Esophagus squamous epithelium (tissue), 5 donors: ENCODE measurements at places on chromosomes 1 and 21. TPM values are rescaled to one million over a fixed set of nuclear protein-coding genes. Genes with fewer than 3 reads are reported as not detected.

DNA sequence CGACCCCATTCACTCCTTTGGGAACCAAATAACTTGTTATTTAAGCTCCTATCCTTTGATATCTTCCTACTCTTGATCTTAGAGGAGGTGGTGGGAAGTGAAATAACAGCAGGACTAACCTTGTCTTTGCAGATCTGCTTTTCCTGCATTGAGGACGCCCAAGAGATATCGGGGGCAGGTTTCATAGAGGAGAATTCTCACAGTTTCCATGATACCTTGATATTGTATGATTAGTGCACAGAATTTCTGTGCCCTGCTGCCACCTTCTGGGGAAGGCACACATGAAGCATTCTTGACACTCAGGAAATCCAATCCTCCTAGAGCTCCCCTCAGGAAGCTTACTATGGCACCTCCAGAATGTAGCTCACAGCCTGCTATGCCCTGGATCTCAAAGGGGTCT lies 1.6 kb downstream of the CD1B start:
- no peaks in the 10 kb centered on the region for H3K27me3 ChIP-seq
- no peak for DNase-seq
- H3K4me3 ChIP-seq = no peak overlapping the region
- H3K27ac ChIP-seq = no peak overlapping the region

- H3K27me3 ChIP-seq = no peaks in the 10 kb centered on the region
- no peaks in the 10 kb centered on the region for H3K4me1 ChIP-seq
- no peaks in the 10 kb centered on the region for H3K36me3 ChIP-seq
- no peak overlapping the region for H3K27ac ChIP-seq
- no peak for DNase-seq
- H3K4me3 ChIP-seq = no peak overlapping the region
Observed at GRCh38 chr1:238346340-238346739, 455.6 kb upstream of the ZP4 start.

GRCh38 chr1:164477343-164477742 lies 81.6 kb upstream of the PBX1 start:
- H3K4me1 ChIP-seq = no peaks in the 10 kb centered on the region
- H3K27me3 ChIP-seq = no peaks in the 10 kb centered on the region
- H3K27ac ChIP-seq = no peak overlapping the region
- H3K4me3 ChIP-seq = no peak overlapping the region
- no peaks in the 10 kb centered on the region for H3K36me3 ChIP-seq

BNIPL gene
- 168 TPM for total RNA-seq

DNA sequence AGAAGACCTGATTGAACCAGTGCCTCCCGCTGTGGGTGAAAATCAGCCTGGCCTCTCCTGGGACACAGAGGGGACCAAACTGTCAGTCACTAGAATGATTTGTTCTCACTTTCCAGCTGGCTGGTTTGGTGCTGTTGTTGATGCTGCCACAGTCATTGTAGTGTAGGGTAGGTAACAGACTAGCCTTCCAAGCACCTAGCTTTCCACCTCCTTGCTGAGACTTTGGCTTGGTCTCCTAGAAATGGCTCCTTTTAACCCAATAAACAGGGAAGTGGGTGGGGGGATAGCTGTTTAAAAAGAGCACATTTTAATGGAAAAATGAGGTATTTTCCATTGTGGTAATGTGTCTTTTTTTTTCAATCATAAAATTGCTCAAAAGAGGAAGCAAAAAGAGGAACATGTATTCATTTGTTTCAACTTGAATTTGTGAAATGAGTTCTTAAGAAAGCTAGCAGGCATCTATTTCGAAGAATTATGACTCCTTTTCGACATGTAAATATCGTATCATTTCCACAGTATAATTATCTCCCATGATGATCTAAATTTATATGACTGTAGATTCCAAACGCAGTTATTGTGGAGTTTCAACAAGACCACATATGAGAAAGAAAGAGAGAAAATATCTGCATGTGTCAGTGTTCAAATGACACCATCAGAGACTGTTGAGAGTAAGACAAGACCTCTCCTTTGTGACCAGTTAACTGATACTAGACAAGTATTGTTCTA lies 190.1 kb downstream of the HLX start:
- H3K4me3 ChIP-seq = no peak overlapping the region
- H3K27me3 ChIP-seq = no peaks in the 10 kb centered on the region
- H3K36me3 ChIP-seq = no peaks in the 10 kb centered on the region
- no peak for DNase-seq
- no peaks in the 10 kb centered on the region for H3K4me1 ChIP-seq

- no peaks in the 10 kb centered on the region for H3K36me3 ChIP-seq
- no peak overlapping the region for H3K4me3 ChIP-seq
- H3K27ac ChIP-seq = no peak overlapping the region
- H3K4me1 ChIP-seq = peaks cover 21% of the 10 kb centered on the region
- DNase-seq = no peak
Observed at GRCh38 chr1:229430761-229431283, 3.1 kb downstream of the ACTA1 start.

CD101 gene
- 3.4 TPM for total RNA-seq

TP53BP2 gene
- total RNA-seq = 27.7 TPM

MYOG gene
- total RNA-seq = not detected

GRCh38 chr1:18893120-18893519 lies 9.2 kb downstream of the ALDH4A1 start:
- H3K4me1 ChIP-seq = peaks cover 15% of the 10 kb centered on the region
- peaks cover 51% of the 10 kb centered on the region for H3K36me3 ChIP-seq
- no peak overlapping the region for H3K27ac ChIP-seq
- no peak overlapping the region for H3K4me3 ChIP-seq

DNA sequence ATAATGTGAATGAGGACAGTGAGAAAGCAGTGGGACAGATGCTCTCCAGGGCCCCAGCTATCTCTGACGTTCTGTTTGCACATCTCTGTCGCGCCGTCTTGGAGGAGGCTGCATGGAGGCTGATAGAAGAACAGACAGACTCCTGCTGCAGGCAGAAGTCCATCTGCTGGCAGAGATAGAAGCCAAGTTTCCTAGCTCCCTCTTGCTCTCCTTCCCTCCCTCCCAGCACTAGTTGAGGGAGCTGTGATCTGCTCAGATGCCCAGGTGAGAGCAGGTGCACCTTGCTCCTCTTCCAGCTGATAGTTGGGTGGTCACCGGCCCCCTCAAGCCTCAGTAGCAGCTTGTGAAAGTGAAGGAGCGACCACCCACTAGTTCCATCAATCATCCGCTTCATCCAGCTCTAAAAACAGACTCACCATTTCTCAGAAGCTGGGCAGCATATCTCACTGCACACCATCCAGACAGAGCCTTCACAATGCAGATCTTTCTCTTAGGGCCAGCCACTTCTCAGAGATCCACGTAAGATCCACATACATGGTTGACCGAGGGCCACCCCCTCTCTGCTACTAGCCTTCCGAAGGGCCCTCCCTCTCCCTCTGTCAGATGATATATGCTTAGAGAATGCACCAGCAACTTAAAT lies 12.9 kb downstream of the LRRN2 start:
- H3K36me3 ChIP-seq = no peaks in the 10 kb centered on the region
- no peak overlapping the region for H3K27ac ChIP-seq
- H3K4me3 ChIP-seq = no peak overlapping the region
- H3K4me1 ChIP-seq = no peaks in the 10 kb centered on the region
- no peaks in the 10 kb centered on the region for H3K27me3 ChIP-seq

GRCh38 chr1:182644886-182645285 lies 39.5 kb downstream of the RGS8 start:
- no peaks in the 10 kb centered on the region for H3K36me3 ChIP-seq
- H3K4me3 ChIP-seq = no peak overlapping the region
- H3K27me3 ChIP-seq = no peaks in the 10 kb centered on the region
- peaks cover 9% of the 10 kb centered on the region for H3K4me1 ChIP-seq

DNA sequence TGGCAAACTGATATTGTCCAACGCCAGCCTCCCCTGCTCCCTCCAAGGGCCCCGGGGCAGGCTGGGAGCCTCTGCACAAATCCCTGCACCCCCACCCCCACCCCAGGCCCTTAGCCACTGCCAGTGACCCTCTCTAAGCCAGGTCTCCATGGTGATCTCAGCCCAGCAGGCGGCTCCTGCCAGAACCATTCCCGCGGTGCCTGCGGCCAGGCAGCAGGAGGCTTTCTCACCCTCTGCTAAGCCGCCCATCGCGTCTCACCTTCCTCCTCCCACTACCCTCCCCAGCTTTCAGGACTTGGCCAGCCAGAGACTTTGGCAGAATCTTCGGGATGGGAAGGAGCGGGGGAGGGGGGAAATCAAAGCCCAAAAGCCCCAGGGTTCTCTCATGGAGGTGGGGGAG lies 46.8 kb upstream of the WASF2 start:
- no peak for DNase-seq
- H3K4me3 ChIP-seq = no peak overlapping the region

DNA sequence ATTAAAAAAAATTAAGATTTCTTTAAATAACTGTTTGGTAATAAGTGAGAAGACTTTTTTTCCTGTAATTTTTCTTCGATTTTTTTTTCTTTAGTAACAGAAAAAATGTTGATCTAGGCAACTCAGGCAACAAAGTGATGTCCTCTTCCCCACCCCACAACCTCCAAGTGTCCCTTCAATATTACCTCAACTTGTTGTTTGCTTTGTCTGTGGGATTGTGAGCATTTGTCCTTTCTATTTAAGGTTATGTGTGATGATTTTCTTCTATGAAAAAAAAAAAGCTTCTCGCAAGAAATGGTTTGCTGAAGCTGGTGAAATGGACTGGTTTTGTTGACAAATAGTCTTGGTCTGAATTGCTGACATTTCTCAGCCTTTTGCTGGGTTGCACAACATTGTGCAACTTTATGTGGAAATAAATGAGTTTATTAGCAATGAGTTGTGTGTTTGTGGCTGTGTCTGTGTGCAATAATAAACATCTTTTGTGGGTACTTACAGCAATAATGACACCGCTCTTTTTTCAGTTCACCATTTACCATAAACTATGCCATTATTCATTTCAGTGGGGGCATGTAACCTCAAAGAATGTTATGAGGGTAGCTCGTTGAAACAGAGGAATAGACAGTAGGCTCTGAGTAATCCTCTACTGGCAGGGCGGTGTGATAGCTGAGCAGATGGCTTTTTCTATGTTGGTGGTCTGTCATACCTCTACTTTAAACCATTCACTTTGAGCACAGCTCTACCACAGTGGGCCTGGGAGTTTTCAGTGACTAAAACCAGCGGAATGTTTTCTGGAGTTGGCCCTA lies 218.4 kb downstream of the HLX start:
- peaks cover 14% of the 10 kb centered on the region for H3K4me1 ChIP-seq
- H3K4me3 ChIP-seq = no peak overlapping the region
- H3K27me3 ChIP-seq = no peaks in the 10 kb centered on the region
- no peak for DNase-seq
- H3K36me3 ChIP-seq = no peaks in the 10 kb centered on the region

DNA sequence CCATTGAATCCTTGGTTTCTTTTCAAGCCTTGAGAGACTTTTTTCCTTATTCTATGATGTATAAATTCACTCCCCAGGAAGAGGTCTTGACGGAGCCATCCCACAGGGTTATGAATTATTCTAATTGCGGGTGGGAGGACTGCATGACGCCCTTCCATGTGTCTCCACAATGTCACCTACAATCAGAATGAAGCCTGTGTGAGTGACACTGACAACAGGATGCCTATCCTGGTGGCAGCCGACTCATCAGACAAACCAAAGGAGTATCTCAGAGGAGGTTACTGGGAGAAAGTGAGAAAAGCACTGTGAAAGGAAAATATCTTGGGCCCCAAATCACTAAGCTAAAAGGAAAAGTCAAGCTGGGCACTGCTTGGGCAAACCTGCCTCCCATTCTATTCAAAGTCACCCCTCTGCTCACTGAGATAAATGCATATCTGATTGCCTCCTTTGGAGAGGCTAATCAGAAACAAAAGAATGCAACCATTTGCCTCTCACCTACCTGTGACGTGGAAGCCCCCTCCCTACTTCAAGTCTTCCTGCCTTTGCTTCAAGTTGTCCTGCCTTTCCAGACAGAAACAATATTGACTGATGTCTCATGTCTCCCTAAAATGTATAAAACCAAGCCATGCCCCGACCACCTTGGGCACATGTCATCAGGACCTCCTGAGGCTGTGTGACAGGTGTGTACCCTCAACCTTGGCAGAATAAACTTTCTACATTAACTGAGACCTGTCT lies 98.4 kb downstream of the SMYD2 start:
- peaks cover 6% of the 10 kb centered on the region for H3K4me1 ChIP-seq
- H3K27me3 ChIP-seq = no peaks in the 10 kb centered on the region
- no peak overlapping the region for H3K4me3 ChIP-seq

DISP3 gene
- not detected for total RNA-seq

LCE2B gene
- total RNA-seq = not detected

DNA sequence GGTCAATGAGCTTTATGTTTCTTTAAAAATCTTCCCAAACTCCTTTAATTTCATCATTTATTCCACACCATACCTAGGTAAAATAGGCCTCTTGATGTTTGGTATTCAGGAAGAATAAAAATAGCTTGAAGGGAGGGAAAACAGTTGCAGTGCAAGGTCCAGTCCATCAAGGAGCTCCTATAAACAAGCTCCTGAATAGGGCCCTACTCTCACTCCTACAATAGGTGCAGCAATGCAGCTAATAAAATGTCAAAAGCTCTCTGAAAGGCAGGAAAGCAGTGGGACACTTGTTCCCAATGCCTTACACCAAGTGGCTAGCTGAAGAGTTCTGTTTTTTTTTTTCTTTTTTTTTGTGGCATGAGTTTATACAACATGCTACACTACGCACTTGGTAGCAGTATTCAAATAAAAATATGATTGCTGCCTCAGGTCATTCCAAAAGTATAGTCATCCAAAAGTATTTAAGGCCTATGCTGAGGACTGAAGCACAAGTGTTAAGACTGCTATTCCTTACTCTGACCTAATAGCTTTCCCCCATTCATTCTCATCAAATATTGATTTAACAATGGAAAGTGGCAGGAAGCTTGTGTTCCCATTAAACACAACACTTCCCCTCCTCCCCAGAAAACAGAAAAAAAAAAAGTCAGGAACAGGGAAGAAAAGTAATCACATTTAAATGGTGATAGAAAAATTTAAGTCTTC lies 9.8 kb downstream of the TEX38 start:
- H3K27me3 ChIP-seq = no peaks in the 10 kb centered on the region
- peaks cover 37% of the 10 kb centered on the region for H3K36me3 ChIP-seq
- H3K4me3 ChIP-seq = no peak overlapping the region
- DNase-seq = no peak
- peaks cover 2% of the 10 kb centered on the region for H3K4me1 ChIP-seq

DNA sequence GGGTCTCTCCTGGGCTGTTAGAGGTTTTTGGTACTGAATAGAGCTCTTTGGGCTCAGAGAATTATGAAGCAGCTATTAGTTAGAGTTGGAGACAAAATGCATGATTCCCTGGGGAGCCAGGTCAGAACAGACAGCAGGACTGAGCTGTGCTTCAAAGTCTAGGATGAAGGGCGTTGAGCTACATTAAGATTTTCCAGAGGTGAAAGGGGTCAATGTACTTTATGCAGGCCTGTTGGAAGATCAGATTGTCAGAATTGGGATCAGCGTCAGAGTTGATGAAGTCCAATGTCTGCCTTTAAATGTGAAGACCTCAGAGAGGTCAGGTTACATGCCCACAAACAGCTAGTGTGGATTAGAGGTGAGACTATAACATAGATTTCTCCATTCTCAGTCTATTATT lies 53.8 kb downstream of the RGS5 start:
- no peak overlapping the region for H3K4me3 ChIP-seq
- no peaks in the 10 kb centered on the region for H3K4me1 ChIP-seq
- H3K36me3 ChIP-seq = no peaks in the 10 kb centered on the region
- H3K27me3 ChIP-seq = no peaks in the 10 kb centered on the region

GRCh38 chr1:32714277-32714676 lies 11.7 kb upstream of the SYNC start:
- no peak for DNase-seq
- H3K4me3 ChIP-seq = no peak overlapping the region
- H3K27ac ChIP-seq = peak overlapping the region; percentile 23
- no peaks in the 10 kb centered on the region for H3K36me3 ChIP-seq
- H3K27me3 ChIP-seq = no peaks in the 10 kb centered on the region
- H3K4me1 ChIP-seq = peaks cover 13% of the 10 kb centered on the region

ELAPOR1 gene
- total RNA-seq = 14.8 TPM

- no peaks in the 10 kb centered on the region for H3K4me1 ChIP-seq
- H3K27me3 ChIP-seq = no peaks in the 10 kb centered on the region
- no peak overlapping the region for H3K27ac ChIP-seq
- H3K36me3 ChIP-seq = no peaks in the 10 kb centered on the region
- no peak overlapping the region for H3K4me3 ChIP-seq
Observed at GRCh38 chr1:118881751-118882150, 106.4 kb downstream of the TBX15 start.
